ENCODE measurements at places on chromosomes 3 and 15. TPM values are rescaled to one million over a fixed set of nuclear protein-coding genes. Genes with fewer than 3 reads are reported as not detected.

DNA sequence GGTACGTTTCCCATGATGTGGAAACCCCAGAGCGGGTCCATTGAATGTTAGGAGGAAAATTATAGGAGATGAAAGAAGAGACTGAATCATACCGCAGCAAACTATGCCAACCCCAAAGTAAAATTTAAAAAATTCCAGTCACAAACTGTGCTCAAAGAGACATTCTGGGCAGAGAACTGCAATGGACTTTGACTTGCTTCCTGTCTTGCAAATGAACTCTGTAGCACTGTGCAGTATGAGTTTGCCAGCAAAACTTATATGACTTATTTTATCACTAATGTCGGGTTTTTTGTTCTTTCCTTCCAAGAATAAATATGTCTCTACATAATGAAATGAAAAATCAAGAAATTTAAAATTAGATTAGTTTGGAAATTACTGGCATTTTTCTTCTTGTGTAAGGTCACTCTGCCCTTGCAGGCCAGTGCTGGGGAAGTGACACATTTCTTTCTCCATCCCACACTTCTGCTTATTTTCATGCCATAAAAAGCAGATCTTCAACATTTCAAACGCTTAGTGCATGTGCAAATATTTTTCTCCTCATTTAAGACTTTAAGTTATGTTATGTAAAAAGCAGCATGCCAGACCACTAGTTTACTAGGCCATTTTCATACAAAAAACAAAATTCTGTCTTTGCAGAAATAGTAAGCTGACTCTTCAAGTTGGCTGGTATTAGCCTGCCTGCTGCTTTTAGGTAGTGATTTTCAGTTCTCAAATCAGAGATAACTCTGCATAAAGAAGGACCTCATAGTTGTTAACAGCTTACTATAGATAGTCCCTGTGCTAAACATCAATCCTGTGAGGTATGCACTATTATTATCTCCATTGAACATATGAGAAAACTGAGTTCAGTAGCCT, 32.2 kb upstream of the SSR3 start:
- H3K36me3 ChIP-seq = no peaks in the 10 kb centered on the region
- no peak for DNase-seq
- H3K27ac ChIP-seq = no peak overlapping the region
- no peaks in the 10 kb centered on the region for H3K4me1 ChIP-seq
- no peak overlapping the region for H3K4me3 ChIP-seq

DNA sequence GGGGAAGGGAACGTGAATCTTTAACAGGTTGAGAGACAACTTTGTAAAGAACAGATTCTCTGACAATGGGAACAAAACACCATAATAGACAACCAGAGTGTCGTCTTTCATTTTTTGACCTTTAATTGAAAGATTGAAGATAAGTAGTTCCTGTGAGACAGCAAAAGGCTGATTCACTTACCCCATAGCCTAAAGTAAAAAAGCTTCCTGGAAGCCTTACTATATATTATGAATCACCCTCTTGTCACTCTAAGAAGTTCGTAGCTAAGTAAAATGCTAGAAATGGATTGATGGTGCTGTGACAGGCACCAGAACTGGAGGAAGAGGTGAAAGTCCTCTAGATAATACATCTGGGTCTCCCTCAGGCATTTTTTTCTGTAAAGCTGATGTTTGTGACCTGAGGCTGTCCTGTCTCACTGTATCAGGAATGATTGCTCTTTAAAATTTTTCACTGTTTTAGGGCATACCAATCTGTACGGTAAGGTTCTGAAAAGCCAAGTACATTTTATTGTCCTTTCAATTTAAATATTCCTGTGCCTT, 824.6 kb upstream of the SEMA6D start:
- no peaks in the 10 kb centered on the region for H3K27me3 ChIP-seq
- H3K4me1 ChIP-seq = no peaks in the 10 kb centered on the region
- H3K36me3 ChIP-seq = no peaks in the 10 kb centered on the region

Gene CDHR4
- total RNA-seq = 0.10 TPM

DNA sequence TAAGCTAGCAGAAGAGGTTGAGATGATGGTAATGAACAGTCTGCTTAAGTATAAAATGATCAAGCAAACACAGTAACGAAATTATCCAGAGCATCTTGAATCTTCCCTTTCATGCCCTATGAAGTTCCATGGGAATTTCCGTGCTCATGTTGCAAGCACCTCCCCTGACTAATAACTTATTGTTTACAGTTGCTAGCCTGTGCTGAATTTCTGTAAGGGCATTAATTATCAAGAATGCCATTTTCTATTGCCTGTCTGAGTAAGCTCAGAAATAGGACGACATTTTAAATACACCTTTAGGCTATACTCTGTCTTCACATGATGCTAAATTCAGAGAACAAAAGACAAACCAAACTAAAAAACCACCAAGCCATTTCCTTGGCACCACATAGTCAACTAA, 257.5 kb upstream of the LRTM1 start:
- H3K4me3 ChIP-seq = no peak overlapping the region
- no peaks in the 10 kb centered on the region for H3K36me3 ChIP-seq
- no peak for DNase-seq
- no peak overlapping the region for H3K27ac ChIP-seq
- no peaks in the 10 kb centered on the region for H3K4me1 ChIP-seq
- no peaks in the 10 kb centered on the region for H3K27me3 ChIP-seq

DNA sequence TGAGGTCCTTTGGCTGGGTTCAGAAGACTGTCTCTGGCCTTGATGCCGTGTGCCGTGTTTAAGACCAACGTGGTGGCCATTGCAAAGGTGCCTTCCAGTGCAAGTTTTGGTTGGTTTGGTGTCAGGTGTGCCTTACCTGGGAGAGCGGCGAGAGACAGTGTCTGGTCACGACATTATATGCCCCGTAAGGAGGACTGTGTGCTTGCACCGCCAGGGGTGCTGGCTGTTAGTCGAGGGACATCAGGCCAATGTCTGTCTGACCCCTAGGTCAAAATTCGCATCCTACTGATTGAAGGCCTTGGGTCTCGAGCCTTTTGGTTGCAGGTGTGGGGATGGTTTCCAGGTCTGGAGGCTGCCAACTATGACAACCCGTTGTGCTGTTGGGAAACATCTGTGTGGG, 111.9 kb downstream of the SNRPN start:
- H3K27me3 ChIP-seq = no peaks in the 10 kb centered on the region
- no peaks in the 10 kb centered on the region for H3K4me1 ChIP-seq

Gene BMF
- 10.3 TPM for total RNA-seq

- DNase-seq = no peak
- H3K27ac ChIP-seq = no peak overlapping the region
- no peaks in the 10 kb centered on the region for H3K36me3 ChIP-seq
- no peaks in the 10 kb centered on the region for H3K27me3 ChIP-seq
- H3K4me1 ChIP-seq = no peaks in the 10 kb centered on the region
These were observed 41.6 kb upstream of the CCDC174 start for GRCh38 chr3:14609941-14610340.

Gene GPR171
- 0.11 TPM for total RNA-seq

Gene CNTN6
- 9.6 TPM for total RNA-seq

- no peaks in the 10 kb centered on the region for H3K27me3 ChIP-seq
- no peak overlapping the region for H3K27ac ChIP-seq
- H3K4me1 ChIP-seq = peaks cover 46% of the 10 kb centered on the region
- DNase-seq = peak; percentile 62
These were observed 20.2 kb downstream of the TLE3 start for GRCh38 chr15:70077188-70078147.

Gene CCR1
- total RNA-seq = 5.2 TPM

Gene DZIP3
- 39.0 TPM for total RNA-seq

- H3K27me3 ChIP-seq = no peaks in the 10 kb centered on the region
- peaks cover 3% of the 10 kb centered on the region for H3K4me1 ChIP-seq
- H3K4me3 ChIP-seq = no peak overlapping the region
- DNase-seq = peak; percentile 19
- no peaks in the 10 kb centered on the region for H3K36me3 ChIP-seq
- no peak overlapping the region for H3K27ac ChIP-seq
These were observed 68.5 kb downstream of the TMCC1 start for GRCh38 chr3:129824926-129825541.

Gene MORC1
- total RNA-seq = 0.06 TPM

- H3K4me1 ChIP-seq = no peaks in the 10 kb centered on the region
- no peaks in the 10 kb centered on the region for H3K36me3 ChIP-seq
- H3K27me3 ChIP-seq = no peaks in the 10 kb centered on the region
These were observed 240.4 kb downstream of the RBMS3 start for GRCh38 chr3:29521293-29521692.

DNA sequence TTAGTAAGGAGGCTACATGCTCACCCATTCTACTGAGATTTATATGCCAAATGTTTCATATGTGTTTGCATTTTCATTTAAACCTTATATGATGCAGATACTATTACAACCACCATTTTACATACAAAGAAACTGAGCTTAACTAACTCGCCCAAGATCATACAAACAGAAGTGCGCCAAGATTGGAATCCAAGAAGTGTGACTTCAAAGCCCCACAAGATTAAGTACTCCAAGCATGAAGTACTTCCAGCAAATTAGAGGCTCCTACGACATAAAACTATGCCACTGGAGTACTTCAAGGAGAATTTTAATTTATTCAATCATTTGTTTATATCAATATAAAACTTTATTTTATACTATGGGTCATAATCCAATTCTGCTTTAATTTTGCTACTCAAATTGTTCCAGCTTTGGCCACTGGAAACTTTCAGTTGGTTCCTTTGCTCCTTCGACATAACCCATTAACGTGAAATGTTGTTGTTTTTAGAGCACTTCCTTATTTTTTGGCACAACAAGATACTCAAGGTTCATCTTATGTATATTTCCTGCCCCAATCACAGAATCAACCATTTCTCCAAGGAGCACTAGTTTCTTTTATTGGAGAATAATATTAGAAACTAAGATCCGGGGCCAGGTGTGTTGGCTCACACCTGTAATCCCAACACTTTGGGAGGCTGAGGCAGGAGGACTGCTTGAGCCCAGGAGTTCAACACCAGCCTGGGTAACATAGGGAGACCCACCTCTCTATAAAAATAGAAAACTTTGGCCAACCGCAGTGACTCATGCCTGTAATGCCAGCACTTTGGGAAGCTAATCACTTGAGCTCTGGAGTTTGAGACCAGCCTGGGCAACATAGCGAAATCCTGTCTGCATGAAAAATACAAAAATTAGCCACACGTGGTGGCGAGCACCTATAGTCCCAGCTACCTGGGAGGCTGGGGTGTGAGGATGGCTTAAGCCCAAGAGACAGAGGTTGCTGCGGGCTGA, 10.4 kb downstream of the INO80 start:
- peaks cover 7% of the 10 kb centered on the region for H3K36me3 ChIP-seq
- no peak for DNase-seq
- H3K27me3 ChIP-seq = no peaks in the 10 kb centered on the region
- no peaks in the 10 kb centered on the region for H3K4me1 ChIP-seq

- no peaks in the 10 kb centered on the region for H3K36me3 ChIP-seq
- H3K4me3 ChIP-seq = no peak overlapping the region
- no peak for DNase-seq
- no peaks in the 10 kb centered on the region for H3K27me3 ChIP-seq
- peak overlapping the region; percentile 48 for H3K27ac ChIP-seq
These were observed 68.3 kb downstream of the SMAD3 start for GRCh38 chr15:67133738-67134066.

DNA sequence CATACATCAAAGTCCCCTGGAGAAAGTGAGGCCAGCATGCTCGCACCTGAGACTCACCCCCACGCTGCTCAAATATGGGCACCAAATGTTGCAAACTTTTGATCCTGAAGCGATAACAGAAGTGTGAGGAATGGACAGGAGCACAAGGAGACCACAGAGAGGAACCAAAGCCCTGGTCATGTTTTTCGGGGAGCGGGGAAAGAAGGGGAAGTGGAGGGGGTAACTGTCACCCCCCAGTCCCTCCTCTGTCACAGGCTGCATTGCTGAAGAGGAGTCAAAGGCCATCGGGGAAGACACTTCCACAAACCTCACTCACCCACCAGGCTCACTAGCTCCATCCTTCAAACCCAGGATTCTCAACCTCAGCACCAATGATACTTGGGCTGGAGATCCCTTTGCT, 182.4 kb downstream of the UACA start:
- DNase-seq = no peak
- H3K27ac ChIP-seq = no peak overlapping the region
- no peaks in the 10 kb centered on the region for H3K36me3 ChIP-seq
- peaks cover 13% of the 10 kb centered on the region for H3K27me3 ChIP-seq
- peaks cover 11% of the 10 kb centered on the region for H3K4me1 ChIP-seq
- no peak overlapping the region for H3K4me3 ChIP-seq

GRCh38 chr3:170734735-170735065, 135.3 kb downstream of the RPL22L1 start:
- H3K36me3 ChIP-seq = no peaks in the 10 kb centered on the region
- H3K27me3 ChIP-seq = no peaks in the 10 kb centered on the region
- no peaks in the 10 kb centered on the region for H3K4me1 ChIP-seq
- H3K4me3 ChIP-seq = no peak overlapping the region

Gene OR5K1
- total RNA-seq = not detected

DNA sequence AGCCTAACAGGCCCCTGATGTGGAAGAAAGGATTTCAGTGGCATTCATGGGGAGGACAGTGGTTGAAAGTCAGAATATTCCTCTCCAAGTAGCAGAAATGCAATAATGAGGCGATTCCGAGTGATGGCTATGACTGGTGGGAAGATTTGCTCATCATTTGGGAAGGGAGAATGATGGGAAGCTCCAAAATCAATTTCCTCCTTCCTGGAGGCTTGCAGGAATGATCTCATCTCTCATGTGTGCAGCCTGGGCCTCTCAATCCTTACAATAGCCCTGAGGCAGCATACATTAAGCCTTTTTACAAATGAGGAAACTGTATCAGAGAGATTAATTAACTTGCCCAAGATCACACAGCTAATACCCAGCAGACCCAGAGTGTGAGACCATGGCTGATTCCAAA, 58.7 kb downstream of the BOC start:
- no peaks in the 10 kb centered on the region for H3K27me3 ChIP-seq
- no peak overlapping the region for H3K4me3 ChIP-seq
- no peak overlapping the region for H3K27ac ChIP-seq
- no peak for DNase-seq

GRCh38 chr15:65906396-65906795, 37.1 kb downstream of the RAB11A start:
- no peak overlapping the region for H3K4me3 ChIP-seq
- H3K4me1 ChIP-seq = no peaks in the 10 kb centered on the region
- H3K36me3 ChIP-seq = peaks cover 32% of the 10 kb centered on the region
- no peak overlapping the region for H3K27ac ChIP-seq
- no peak for DNase-seq
